ENCODE measurements at places on chromosomes 13 and 19.

DNA sequence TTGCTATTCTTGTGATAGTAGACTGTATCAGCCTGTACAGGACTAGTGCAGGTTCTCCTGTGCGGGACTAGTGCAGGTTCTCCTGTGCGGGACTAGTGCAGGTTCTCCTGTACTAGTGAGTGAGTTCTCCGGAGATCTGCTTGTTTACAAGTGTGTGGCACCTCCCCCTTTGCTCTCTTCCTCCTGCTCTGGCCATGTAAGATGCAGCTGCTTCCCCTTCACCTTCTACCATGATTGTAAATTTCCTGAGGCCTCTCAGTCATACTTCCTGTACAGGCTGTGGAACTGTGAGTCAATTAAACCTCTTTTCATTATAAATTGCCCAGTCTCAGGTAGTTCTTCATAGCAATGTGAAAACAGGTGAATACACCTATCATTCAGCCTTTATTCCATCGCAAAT lies 289.6 kb downstream of the TEX29 start:
- DNase-seq, result no peak

GRCh38 chr19:8505680-8506401 lies 3.4 kb upstream of the PRAM1 start:
- peak; percentile 69 for DNase-seq

- DNase-seq, result no peak
Measured at GRCh38 chr13:101572456-101572855, 120.0 kb downstream of the ITGBL1 start.

DNA sequence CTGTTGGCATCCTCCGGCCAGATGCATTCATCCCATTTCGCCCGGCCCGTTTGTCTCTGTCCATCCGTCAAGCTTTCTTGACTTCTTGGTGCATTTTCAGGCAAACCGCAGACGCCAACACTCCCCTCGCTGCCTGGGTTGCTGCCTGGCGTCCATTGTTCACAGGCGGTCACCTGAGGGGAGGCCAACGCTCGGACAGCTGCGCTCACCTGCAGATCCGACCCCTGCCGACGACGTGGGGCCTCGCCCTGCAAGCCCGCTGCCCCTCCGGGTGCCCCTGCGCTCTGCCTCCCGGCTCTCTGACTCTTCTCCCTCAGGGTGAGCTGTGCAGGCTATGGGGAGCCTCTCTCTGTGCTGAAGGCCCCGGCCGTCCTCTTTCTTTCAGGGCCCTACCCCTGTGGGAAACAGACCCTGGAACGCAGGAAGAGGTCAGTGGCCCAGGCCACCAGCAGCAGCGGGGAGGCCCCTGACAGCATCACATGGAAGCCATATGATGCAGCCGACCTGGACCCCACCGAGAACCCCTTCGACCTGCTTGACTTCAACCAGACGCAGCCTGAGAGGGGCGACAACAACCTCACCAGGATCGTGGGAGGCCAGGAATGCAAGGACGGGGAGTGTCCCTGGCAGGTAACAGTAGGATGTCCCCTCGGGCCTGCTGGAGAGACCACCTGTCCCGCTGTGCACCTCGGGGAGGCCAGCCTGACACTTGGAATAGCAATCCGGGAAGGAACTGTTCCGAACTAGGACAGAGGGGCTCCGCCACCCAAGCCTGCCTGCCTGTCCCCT lies 14.8 kb upstream of the PROZ start:
- DNase-seq, result no peak

- no peak for DNase-seq
Measured at GRCh38 chr19:43809762-43810696, 7.8 kb upstream of the LYPD5 start.

- DNase-seq, result no peak
Measured at GRCh38 chr13:49086722-49087121, 111.0 kb downstream of the FNDC3A start.

DNA sequence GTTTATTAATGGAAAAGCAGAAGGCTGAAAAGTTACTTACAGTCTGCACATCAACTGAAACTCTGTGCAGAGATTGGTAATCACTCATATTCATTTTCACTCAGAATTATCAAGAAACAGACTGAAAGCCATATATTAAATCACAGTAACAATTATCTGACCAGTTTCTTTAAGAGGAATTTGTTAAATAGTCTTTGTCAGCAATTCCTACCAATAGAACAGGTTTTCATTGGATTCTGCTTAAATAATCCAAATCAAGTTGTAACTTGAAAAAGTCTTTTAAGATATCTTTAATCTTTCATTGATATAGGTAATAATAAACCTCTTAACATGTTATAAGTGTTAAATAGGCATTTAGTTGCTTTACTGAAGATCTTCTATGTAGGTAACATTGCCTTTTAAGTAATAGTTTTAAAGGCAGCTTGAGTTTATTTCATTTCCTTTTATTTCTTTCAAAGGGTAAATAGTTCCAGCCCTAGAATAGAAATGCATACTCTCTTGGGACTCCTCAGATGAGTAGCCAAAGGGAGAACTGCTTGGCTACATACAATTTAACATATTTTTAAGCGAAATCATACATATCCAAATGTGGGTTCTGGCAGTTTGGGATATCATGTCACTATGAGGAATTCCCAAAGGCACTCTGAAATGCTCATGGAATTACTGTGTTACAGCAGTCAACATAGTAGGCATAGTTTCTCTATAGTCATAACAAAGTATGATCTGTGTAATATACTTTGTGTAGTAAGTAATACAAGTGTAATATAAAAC lies 326.0 kb upstream of the SPRY2 start:
- no peak for DNase-seq

DNA sequence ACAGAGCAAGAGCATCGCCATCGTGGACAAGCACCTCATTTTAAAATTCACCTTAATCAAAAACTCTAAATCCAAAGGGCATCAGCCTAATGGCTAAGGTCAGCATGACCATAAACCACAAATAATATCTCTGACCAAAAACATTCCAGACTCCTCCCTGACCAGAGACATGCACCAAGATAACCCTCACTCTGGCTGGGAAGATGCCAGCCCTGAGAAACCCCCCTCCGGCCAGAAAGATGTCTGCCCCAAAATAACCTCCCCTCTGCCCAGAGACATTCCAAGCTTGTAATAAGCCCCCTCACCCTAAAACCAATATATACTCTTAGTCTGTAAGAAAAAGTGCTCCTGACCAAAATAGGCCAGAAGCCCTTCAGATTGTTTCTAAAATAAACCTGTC lies 61.7 kb downstream of the ZNF44 start:
- DNase-seq, result no peak

DNA sequence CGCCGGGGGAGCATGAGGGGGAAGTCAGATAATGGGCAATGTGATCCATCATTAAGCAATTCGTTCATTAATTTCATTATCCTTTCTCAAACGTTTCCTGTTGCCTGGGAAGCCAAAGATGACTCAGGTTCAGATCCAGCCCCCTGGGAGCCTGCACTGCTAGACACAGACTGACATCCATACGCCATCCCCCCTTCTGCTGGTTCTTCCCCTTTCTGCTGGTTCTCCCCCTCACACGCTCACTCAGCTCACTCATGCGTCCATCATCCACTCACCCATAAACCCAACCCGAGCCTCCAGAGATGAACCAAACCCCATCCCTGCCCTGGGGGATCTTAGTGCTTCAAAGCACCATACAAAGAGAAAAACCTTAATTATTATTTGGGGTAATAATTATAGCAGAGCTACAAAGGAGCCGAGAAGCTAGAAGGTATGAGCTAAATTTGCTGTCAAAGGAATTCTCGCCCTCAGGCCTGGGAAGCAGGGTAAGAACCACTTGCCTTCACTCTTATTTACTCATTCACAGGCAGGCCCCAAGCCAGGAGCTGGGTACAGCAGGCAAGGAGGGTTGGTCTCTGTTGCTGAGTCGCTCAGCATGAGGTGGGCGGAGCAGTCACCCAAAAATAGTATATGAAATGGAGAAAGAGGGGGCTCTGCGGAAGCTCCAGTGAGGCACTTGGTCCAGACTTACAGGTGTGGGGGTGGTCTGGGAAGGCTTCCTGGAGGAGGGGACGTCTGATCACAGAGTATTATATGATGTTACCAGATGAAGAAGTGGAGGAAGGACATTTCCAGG lies 7.0 kb upstream of the ZNF444 start:
- no peak for DNase-seq
